Nephron progenitor cell (in vitro differentiated cells): ENCODE measurements at places on chromosomes 3 and 15.

DNA sequence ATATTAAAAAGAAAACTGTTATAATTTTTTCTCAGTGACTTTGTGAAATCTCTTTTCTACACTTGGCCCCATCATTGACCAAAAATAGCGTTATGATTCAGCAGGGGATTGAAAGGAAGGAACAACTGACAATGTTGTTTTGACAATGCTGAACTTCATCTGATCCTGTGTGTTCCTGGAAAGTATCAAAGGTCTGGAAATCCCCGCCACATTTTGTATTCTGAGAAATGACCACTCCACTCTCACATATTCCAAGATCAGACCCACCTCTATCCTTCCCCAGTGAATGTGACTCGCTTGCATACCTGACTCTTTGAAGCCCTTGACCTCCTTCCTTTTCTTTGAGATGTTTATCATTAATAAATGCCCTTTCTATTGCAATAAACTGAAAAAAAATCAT lies 9.7 kb upstream of the RIOX2 start:
- no peak for DNase-seq

- DNase-seq, result no peak
These were observed 819 bp upstream of the PLXNB1 start for GRCh38 chr3:48430708-48431101.

DNA sequence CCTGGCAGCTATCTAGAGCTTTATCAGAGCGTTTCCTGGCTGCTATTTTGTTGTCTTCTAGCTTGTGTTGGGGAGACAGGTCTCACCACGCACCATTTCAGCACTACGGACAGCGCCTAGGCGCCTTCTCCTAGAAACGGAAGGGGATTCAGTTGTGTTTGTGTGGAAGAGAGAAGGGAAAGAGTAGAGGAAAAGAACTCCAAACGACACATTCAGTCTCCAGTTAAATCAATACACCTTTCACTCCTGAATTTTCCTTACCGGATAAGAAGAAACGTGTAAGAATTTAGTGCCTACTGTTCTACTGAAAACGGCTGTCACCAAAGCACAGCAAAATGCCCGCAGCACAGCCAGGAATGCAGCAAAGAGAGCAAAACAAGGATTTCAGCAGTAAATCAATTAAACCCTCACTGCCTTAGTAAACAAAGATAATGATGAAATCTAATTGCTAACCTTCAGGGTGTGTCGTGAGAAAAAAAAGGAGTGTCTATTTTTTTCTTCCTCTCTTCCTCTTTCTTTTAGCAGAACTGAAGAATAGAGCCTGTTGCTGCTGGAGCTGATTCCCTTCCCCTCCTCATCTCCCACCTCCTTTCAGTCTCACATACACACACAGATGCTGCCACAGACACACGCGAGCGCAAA lies 412 bp upstream of the CTXN2 start:
- peak; percentile 97 for DNase-seq

- no peak for DNase-seq
These were observed 180.9 kb upstream of the ROPN1 start for GRCh38 chr3:124172816-124173215.

DNA sequence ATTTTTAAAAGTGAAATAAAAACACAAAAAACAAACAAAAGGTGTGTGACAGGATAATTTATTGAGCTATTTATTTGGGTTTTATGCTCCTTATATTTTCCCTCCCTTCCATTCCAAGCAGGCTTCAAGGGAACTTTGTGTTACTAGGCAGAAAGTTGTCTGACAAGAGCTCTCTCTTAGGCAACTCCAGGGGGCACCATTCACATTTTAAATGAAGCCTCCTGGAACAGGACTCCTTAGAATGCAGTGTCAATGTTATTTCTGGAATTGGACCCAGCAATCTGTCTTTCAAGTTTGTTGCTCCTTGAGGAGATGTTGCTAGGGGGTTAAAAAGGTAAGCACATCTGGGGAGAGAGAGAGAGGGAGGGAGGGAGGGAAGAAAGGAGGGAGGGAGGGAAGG lies 5.4 kb upstream of the RFX7 start:
- DNase-seq, result no peak

- DNase-seq, result no peak
These were observed 103.5 kb downstream of the IMPG2 start for GRCh38 chr3:101216710-101217465.

DNA sequence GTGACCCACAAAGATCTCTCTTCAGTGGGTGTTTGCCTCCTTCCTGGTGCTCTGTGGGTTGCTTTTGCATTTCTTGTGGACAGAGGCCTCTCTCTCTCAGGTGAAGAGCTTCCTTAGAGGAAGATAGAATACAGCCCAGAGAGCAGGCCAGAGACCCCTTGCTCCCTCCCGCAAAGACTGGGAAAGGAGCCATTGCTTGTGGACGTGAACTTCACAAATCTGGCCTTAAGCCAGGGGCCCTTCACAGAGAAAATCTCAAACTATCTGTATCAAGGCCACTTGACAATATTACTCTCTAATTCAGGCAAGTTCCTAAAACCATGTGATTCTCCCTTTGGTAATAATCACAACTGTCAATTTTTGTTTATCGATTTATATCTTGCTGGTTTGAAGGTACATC lies 30.4 kb upstream of the CLK3 start:
- DNase-seq, result no peak

GRCh38 chr3:18439281-18439680 lies 14.1 kb upstream of the SATB1 start:
- DNase-seq, result no peak
